ENCODE measurements at places on chromosomes 4 and X.

DNA sequence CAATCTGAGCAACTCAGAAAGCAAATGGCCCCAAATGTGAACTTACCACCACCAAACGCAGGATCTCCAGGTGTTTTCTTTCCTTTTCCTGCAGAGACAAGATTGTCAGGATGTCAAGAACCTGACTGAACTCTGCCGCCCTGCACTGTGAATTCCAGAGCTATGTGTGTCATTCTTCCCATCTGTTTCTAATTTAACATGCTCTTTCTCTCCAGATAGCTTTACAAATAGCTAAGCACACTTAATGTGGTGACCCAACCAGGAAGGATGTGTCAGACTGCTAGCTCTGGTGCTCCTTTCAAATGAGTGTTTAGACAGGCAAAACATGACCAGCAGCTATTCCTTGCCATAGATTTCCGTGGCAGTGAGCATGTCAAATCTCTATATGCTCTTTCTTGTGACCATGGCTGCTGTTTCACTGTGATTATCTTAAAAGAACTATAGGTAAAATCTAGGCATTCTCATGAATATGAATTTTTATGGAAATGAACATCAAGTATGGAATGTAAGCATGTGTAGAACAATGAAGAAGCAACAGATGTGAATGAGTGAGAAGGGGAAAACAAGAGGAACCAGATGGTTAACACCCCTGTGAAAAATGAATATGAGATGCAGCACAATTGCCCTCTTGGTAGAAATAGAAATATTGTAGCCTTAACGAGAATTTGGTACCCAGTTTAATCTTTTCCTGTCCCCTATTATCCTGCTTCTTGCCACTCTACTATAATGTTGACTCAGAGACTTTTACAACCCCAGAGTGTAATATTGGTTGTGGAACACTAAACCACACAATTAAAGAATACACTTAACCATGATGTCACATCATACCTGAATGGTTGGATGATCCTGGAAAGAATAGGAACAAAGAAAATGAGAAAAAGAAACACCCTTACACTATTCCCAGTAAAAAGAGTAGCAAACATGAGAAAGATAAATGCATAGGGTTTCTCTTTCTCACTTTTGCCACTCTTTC lies 247.8 kb upstream of the DKK2 start:
- DNase-seq = peak; percentile 24

DNA sequence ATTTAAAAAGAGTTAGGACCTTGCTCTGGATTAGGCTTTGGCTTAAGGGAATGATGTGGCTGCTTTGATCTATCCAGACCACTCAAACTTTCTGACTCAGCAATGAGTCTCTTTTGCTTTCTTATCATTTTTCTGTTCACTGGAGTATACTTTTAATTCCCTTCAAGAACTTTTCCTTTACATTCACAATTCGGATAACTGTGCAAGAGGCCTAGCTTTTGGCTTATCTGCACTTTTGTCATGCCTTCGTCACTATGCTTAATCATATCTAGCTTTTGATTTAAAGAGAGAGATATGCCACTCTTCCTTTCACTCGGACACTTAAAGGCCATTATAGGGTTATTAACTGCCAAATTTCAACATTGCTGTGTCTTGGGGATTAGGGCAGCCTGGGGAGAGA lies 147.9 kb downstream of the DCHS2 start:
- DNase-seq = no peak

DNA sequence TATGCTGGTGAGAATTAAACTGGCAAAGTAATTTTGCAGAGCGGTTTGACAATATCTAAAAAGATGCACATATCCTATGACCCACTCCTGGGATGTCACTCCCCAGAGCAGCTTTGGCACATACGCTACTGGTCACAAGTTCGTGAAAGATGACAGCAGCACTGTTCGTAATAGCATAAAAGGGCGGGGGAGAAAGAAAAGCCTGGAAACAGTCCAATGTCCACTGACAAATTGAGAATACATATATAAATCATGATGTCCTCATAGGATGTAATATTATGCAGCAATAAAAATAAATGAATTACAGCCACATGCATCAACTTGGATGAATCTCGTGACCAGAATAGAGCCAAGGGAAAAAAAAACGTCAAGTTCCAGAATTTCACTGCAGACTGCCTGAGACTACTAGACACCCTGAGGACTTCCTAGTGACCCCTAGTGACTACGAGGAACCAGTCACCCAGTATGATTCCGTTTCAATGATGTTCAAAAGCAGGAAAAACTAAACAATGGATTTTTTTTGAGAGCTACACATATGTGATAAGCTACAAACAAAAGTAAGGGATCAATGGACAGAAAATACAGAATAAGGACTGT lies 1.8 kb downstream of the PCSK1N start:
- no peak for DNase-seq

GRCh38 chr4:153792618-153793247 lies 3.9 kb upstream of the SFRP2 start:
- DNase-seq = no peak

DNA sequence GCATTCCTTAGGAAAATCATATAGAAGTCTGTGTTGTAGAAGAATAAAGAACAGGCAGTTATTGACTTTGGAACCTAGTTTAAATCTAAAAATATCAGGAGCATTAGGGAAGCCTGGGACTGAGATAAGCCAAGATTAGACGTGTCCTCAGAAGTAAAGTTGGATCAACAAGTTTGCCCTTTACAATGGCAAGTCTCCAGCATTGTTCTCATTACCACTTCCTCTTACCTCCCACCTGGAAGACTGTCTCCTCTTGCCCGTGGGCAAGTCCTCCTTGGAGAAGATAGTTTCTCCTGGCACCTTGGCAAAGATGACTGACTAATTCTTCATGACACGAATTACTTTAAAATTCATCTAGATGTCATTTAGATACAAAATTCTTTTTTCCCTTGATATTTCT lies 37.8 kb downstream of the CNKSR2 start:
- no peak for DNase-seq

DNA sequence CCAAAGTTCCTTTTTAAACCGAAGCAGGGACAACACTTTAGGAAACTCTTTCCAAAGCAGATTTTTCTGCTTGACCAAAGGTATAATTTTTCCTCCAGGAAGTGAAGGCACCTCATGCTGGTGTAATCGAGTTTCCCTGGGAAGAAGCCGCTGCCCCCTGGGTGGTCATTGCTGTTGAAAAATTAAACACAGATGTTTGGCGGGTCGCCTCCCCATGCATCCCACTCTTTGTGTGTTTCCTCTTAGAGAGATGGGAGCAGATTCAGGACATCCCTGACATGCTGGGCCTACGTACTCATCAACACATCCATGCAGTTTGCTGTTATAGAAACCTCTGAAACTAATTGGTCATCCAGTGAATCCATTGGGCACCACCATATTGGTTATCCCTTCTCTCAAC lies 179.2 kb upstream of the HCCS start:
- peak; percentile 49 for DNase-seq

DNA sequence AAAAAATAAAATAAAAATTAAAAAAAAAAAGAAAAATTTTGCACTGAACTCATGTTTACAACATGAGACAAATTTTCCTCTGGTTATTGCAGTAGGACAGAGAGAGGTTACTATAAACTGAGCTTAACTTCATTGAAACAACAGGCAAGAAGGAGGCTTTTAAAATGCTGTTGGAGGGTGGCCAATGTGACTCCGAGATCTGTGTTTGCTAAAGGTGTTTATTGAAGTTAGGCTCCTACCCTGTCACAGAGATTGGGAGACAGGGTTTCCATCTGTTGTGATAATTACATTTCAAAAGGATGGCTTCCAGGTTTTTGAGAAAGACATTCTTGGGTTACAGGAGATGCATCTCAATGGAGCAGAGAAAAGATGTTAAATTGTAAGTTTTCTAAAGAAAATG lies 370.5 kb upstream of the HS3ST1 start:
- DNase-seq = no peak

- no peak for DNase-seq
Measured at GRCh38 chrX:41184312-41184711, 99.1 kb downstream of the USP9X start.

- peak; percentile 62 for DNase-seq
Measured at GRCh38 chrX:16892504-16893362, 22.6 kb upstream of the RBBP7 start.

DNA sequence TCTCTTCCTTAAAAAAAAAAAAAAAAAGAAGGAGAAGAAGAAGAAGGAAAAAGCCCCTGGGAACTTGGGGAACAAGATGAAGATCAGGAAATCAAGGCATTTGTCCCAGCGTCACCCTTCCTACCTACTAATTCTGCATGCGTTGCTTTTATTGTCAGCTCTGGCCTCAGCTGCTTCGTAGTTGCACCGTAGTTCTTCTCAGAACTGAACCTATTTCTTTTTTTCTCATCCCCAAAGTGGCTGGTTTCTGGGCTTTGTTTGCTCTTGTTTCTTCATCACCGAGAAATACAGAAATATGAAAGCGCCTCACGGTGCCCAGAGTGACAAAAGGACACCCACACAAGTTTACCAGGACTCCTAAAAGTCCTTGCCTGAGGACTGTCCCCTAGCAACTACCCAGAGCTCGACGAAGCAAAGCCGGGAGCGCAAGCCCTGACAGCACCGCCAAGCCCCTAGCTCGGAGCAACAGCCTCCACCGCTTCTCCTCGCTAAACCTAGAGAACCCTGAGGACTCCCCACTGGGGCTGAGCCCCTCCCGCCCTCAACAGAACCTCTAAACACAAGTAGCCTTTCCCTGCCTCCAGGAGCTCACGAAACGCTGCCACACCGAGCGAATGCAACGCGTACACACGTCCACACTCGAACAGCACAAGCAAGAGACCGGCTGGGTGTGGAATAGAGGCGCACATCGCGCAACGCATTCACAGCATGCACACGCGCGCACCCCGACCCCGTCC lies 710 bp downstream of the PRKG2 start:
- DNase-seq = peak; percentile 20

GRCh38 chr4:8157944-8158709 lies 486 bp downstream of the ABLIM2 start:
- DNase-seq = no peak

- no peak for DNase-seq
Measured at GRCh38 chr4:26288355-26288909, 32.4 kb upstream of the RBPJ start.

- no peak for DNase-seq
Measured at GRCh38 chr4:15868826-15869413, 69.6 kb downstream of the FGFBP1 start.

GRCh38 chr4:134024251-134024650 lies 177.3 kb downstream of the PABPC4L start:
- no peak for DNase-seq

DNA sequence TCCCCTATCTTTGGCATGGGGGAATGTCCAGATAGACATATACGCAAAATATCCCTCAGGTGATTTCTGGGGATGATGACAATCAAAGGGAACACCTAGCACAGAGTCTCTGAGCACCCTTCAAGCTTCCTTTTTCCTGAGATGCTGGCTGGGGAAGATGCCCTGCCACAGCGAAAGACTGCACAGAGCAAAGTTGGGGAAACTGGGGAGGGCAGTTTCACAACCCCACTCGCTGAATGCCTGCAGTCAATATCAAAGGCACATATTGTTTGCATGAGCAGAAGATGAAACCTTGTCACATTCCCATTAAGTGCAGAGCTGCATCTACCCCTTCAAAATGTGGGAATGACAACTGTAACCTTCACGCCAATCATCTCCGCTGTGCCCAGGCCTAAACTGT lies 2.6 kb downstream of the GPC4 start:
- no peak for DNase-seq

- no peak for DNase-seq
Measured at GRCh38 chr4:166501941-166502382, 628.9 kb downstream of the TLL1 start.

DNA sequence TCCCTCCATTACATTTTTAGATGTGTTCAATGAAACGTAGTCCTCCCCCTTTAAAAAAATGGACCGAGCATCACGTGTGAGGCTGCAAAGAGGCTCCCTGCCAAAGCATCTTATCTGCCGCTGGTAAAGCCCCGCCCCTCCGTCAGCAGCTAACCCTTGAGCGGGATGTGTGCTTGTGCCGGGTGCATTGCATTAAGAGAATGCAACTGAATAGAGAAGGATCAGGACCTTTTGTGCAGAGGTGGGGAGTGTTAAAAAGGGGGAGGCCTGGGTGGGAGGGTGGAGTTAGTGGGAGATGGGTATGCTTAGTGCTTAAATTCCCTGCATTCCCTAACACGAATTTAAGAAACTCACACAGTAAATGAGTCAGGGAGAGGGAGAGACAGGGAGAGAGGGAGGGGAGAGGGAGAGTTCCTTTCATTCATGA lies 66.0 kb downstream of the TBL1X start:
- peak; percentile 68 for DNase-seq

GRCh38 chr4:155911905-155912304 lies 8.4 kb downstream of the TDO2 start:
- no peak for DNase-seq

DNA sequence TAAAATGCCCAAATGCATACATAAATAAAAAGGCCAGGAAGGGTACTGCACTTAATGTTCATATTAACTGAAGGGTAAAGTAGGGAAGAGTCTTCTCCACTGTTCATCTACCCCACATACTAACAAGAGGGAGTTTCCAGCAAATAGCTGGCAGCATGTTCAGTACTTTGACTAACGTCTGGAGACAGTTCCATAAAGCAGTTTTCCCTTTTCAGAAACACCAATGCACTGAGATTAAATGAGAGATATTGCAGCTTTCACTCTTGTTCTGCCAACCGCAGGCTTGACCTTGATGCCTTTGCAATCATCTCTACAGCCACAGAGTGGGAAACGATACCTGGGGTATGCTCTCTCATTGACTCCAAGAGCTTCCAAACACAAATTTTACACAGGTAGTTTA lies 2123.1 kb upstream of the TENM3 start:
- no peak for DNase-seq

- no peak for DNase-seq
Measured at GRCh38 chrX:13093529-13094140, 49.2 kb upstream of the FAM9C start.

DNA sequence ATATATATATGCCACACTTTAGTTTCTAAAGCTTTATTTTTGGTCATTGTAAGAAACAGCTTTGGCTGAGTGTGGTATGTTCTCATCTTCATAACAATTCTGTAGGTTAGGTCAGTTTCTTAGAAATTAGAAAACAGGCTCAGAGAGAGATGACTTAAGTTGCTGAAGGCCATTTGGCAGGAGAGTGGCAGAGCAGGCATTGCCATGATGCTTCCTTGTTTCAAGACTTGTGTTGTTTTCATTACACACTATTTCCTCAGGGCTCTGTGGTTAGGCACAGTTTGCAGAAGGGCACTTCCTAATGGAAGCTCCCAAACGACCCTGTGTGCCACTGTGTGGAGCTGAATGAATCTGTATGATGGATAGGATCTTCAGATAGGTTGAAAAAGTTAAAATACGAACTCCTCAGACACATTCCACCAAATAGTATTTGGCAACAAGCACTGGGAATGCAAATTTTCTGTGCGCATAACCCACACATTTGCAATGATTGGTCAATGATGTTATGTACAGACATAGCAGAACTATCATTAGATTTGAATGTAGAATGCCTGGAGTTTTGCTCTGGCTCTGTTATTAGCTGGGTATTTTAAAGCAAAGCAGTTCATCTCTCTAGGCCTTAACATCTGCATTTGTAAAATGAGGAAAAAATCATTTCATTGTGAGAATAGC lies 274.3 kb upstream of the HS3ST1 start:
- no peak for DNase-seq

- no peak for DNase-seq
Measured at GRCh38 chrX:24025741-24026403, 1.1 kb downstream of the KLHL15 start.

GRCh38 chr4:184347251-184348239 lies 126.8 kb downstream of the IRF2 start:
- peak; percentile 66 for DNase-seq

GRCh38 chr4:19259920-19260319 lies 991.8 kb upstream of the SLIT2 start:
- no peak for DNase-seq
